Amniotic epithelial cell (primary cell): ENCODE measurements at places on chromosomes 3 and 15.

- no peak for DNase-seq
Measured at GRCh38 chr15:56792211-56792610, 58.9 kb upstream of the ZNF280D start.

GRCh38 chr15:101054991-101055390 is 135.8 kb downstream of the LRRK1 start:
- DNase-seq, result no peak

DNA sequence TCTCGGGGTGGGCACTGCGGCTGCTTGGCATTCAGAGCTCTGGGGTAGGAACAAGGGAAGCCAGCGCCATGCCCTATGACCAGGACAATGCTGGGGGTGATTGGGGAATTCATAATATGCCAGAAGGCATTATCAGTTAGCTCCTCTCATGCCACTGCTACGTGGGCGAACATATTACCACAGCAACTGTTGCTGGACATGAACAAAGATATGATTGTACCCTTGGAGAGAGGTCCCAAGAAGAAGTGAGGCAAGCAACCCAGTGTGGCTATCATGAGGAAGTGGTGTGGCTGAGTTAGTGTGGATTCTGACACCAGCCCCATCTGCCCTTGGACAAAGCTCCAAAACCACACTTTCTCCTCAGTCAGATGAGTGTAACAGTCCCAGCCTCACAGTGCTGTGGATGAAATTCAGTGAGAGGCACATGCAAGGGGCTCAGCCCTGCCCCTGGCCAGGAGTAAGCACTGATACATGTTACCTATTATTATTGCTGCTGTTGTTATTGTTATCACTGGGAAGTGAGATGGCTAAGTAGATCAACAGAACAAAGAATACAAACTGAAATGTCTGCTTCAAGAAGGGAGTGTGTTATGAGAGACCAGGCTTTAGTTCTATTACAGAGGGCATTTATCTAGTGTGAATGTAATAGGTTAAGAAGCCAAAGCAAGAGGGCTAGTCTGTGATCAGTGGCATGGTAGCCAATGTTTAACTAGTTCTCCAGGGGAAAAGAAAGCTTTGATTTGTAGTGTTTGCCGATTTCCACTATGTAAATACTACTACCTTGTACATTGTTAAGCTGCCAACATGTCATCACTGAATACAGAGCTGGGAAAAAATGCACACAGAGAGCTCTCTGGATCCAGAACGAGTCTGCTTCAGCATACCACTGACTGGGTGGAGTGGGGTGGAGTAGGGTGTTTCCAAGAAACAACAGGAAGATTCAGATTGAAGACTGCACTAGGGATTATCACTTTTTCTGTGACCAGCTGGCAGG is 222.3 kb upstream of the EIF1B start:
- DNase-seq, result no peak

GRCh38 chr3:171458071-171458863 is 1.9 kb downstream of the TNIK start:
- peak; percentile 17 for DNase-seq

- no peak for DNase-seq
Measured at GRCh38 chr15:59111251-59111650, 6.3 kb downstream of the CCNB2 start.

- DNase-seq, result no peak
Measured at GRCh38 chr3:14957925-14958324, 10.5 kb downstream of the NR2C2 start.

DNA sequence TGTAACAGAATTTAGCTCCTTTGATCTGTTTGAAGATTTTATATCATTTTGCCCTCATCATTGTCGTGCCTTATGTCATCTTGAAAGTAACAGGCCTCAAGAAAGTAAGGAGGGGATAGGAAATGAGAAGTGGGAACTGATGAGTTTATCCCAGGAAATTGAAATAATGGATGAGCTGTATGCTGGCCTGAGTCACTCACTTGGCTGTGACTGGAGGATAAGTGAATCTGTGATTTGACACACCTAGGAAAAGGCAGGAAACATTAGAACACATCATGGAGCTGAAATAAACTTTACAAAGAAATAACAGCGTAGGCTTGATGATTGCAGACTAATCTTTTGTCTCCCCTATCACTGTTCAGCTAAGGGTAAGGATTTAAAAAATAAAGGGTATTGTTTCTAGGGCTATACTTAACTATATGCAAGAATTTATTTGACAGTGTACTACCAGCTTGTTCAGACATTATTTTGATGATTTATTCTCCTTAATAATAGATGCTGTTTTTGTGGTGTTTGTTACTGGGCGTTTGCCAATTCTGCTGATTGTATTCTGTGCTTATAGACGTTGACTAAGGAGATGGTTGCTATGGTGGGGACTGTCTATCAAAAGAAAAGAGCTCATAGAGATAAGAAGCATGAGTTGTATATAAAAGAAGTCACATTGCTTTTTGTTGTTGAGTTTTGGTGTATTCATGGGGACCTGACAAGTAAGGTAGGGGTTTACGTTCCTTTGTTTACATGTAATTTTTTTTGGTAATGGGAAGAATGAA is 105.6 kb upstream of the ROPN1 start:
- DNase-seq, result no peak

GRCh38 chr3:71616571-71617021 is 33.1 kb upstream of the FOXP1 start:
- DNase-seq, result no peak

DNA sequence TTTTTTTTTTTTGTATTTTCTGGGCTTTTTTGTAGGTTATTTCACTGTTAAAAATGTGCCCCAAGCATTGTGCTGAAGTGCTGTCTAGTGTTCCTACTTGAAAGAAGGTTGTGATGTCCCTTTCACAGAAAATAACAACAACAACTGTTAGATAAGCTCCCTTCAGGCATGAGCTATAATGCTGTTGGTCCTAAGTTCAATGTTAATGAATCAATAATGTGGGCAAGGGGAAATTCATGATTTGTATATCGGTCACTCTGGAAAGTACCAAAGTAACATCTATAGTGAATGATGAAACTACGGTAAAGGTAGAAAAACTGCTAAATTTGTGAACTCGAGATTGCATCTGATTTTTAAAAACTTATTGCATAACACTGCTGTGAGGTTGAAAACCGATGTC is 539.4 kb downstream of the CADM2 start:
- no peak for DNase-seq

DNA sequence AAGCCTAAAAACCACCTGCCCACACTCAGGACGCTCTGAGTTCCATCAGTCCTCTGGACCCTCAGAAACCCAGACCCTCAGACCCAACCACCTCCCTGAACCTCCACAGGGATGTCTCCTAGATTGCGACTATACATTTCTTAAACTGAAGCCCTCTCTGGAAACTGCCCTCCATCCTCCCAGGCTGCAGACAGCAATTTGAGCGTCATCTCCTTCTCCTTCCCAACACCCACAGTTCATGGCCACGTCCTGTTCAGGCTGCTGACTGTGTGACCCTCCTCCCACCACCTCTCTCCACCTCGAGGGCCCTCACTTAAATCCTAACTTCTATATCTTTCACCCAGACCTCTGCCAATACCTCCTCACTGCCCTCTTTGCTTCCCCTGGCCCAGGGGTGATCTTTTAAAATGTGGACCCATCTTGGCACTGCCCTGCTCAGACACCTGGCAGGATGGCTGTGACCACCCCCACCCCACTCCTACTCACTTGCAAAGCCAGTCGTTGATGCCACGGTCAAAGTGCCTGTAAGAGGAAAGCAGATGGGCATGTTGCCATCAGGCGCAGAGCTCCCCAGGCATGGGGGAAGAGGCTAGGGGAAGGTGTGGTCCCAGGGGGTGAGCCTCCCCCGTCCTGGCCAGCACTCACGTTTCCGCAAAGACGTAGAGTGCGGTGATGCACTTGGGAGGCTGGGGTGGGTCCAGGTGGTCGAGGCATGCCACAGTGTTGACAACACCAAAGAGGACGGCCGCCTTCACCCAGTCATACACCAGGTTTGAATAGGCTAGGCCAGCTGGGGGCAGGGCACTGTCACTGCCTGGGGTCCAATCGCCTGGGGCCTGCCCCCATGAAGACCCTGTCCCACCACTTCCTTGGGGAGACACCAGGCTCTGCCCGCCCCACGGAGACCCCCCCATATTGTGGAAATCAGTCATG is 6.0 kb downstream of the HHATL start:
- no peak for DNase-seq

- no peak for DNase-seq
Measured at GRCh38 chr3:188170461-188171459, 16.8 kb downstream of the LPP start.

- DNase-seq, result no peak
Measured at GRCh38 chr3:128846486-128846891, 32.9 kb upstream of the ACAD9 start.

GRCh38 chr3:132348531-132348930 is 31.3 kb downstream of the ACP3 start:
- no peak for DNase-seq

- no peak for DNase-seq
Measured at GRCh38 chr3:37924453-37924852, 62.8 kb downstream of the CTDSPL start.

DNA sequence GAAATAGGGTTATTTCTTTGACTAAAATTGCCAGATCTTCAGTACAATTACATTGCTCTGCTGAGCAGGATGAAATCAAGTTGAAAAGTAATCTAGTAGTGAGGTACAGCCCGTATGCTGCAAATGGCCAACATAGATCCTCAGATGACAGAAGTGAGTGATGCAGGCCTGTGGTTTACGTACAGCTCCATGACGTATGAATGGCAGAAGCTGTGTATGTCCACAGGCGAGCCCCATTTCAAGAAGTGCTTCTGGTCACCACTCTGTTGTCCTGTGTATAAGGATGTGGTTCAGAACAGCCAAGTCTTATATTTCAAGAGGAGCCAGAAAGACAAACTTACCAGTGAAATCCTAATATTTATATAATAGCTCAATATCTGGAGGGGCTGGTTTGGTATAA is 9.2 kb downstream of the CD86 start:
- DNase-seq, result no peak

GRCh38 chr3:12413721-12414255 is 70.5 kb upstream of the TSEN2 start:
- no peak for DNase-seq

GRCh38 chr15:74511583-74511982 is 29.4 kb upstream of the ARID3B start:
- no peak for DNase-seq

DNA sequence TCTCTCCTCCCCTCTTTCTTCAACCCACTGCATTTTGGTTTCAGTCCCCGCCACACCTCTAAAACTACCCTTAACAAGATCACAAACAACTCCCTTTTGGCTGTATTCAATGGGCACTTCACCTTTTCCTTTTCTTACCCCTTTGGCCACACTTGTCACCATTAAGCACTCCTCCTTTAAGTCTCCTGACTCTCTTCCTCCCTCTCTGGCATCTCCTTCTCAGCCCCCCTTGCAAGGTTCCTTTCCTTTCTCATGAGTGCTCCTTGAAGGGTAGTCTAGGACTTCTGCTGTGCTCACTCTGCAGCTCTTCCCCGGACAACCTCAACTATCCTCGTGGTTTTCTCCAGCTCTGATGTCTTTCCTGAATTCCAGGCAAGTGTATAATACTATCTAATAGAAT is 103.7 kb downstream of the RPL22L1 start:
- no peak for DNase-seq

- peak; percentile 86 for DNase-seq
Measured at GRCh38 chr15:92820236-92821021, 79.7 kb upstream of the CHD2 start.

GRCh38 chr3:149555927-149556326 is 81.4 kb downstream of the TM4SF4 start:
- DNase-seq, result peak; percentile 70

DNA sequence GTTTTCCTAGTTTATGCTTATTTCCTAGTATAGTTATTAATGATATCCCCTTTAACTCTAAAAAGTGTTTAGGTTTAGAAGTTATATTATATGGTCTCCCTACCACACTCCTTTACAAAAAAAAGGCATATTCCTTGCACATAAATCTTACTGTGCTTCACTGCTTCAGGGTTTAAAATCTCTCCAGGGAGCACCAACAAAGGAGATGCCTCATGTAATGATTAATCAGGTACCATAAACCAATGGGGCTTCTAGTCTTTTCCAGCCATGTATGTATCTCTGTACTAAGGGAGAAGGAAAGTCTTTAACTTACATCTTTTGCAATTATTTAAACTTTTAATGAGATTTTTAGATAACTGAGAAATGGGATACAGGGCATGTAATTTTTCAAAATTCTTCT is 91.5 kb upstream of the RBMS3 start:
- DNase-seq, result no peak
